ENCODE measurements at places on chromosomes 6 and 20.

GRCh38 chr6:37243816-37244370 is 13.7 kb upstream of the TBC1D22B start:
- DNase-seq = no peak

- DNase-seq = no peak
These were observed 10.9 kb upstream of the OSER1 start for GRCh38 chr20:44221368-44221954.

- DNase-seq = no peak
These were observed 70.5 kb upstream of the TPD52L1 start for GRCh38 chr6:125082908-125083683.

GRCh38 chr6:90460051-90460450 is 126.8 kb downstream of the MAP3K7 start:
- DNase-seq = no peak

DNA sequence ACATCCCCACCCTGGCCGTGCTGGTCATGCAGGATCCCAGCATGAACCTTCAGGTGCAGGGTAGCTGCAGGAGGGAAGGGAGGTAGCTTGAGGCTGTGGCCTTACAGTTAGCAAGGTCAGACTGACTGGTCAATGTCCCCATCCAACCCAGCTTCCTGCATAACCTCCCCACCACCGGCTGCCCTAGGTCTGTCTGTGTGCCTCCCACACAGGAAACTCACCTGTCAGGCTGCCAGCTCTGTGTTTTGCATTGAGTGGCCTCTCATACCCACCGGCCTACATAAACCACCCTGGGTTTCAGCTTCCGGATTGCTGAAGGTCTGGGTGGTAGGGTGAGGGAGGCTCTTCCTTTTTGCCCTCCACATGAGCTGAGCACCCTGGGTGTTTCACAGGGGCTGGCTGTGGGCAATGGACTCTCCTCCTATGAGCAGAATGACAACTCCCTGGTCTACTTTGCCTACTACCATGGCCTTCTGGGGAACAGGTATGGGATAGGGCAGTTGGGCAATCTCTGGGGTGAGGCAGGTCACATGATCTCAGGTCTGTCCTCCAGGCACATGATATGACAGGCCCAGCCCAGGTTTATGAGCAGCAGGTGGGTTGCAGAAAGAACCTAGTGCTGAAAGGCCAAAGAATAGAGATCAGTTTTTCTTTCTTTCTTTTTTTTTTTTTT is 1.8 kb downstream of the CTSA start:
- DNase-seq = no peak

DNA sequence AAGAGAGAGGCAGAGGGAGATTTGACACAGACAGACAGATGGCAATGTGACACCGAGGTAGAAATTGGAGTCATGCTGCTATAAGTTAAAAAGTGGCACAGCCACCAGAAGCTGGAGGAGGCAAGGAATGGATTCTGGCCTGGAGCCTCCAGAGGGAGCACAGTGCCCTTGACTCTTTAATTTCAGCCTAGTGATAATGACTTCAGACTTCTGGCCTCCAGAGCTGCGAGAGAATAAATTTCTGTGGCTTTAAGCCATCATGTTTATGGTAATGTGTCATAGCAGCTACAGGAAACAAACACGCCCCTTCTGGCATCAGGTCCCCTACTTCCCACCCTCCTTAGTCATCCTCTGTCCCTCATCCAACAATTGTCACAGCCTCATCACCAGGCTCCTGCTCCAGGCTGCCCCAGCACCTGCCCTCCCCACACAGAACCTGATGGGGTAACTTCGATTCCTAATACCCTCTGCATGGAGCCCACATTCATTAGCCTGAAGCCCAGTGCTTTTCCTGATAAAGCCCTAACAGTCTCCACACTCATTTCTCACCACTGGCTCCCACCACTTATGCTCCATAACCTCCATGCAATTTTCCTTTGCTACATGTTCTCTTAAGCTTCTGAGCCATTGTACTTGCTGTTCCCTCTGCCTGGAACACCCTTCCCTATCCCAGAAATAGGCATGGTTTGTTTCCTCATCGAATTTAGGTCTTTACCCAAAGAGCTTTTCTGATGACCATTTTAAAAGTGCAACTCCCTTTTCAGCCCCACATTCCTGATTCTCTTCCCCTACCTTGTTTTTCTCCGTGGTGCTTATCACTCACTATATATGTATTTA is 69.7 kb upstream of the TOX2 start:
- peak; percentile 10 for DNase-seq

GRCh38 chr6:143400258-143401067 is 50.0 kb downstream of the ADAT2 start:
- no peak for DNase-seq

- no peak for DNase-seq
These were observed 54.0 kb downstream of the NPEPL1 start for GRCh38 chr20:58746620-58747019.
